ENCODE measurements at places on chromosomes 12 and 14.

- DNase-seq, result peak; percentile 95
These were observed 52.9 kb downstream of the SERPINA3 start for GRCh38 chr14:94665121-94665520.

DNA sequence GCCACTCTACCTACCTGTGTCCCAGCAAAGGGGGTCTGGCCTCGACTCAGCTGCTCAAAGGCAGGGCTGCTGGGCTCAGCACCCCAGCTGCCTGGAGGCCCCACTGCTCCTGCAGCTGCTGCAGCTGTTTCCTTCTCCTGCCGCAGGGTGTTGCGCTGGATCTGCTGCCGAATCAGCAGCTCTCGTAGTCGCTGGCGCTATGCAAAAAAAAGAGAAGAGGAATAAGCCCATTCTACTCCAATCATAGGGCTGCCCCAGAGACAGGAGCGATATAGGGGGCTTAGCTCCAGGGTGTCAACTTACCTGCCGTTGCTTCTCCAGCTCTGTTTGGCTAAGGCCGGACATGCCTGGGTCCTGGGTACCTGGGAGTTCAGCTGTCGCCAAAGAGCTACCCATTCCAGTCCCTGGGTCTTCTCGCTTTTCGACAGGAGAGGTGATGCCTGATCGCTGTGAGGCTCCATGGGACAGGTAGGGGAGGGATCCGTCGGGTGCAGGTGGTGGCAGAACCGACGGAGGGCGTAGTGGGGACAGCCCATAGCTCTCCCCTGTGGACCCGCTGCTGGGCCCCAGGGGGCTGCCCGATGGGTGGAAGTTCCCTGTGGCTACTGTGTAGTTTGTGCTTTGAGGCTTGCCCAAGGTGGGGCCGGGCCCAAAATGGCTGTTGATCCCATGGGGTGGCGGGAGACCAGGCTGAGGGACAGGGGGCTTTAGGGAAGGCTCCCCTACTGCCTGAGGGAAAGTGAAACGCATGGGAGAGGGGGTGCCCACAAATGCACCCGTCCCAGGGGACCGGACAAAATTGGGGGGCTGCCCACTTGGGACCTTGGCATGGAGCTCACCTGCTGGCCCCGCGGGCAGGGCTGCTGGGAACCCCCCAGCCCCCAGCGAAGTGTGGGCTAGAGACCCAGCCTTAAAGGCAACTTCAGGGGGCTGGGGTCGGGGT is 20.9 kb downstream of the KMT2D start:
- no peak for DNase-seq

- DNase-seq, result no peak
These were observed 1257.6 kb upstream of the FLRT2 start for GRCh38 chr14:84272290-84272721.

DNA sequence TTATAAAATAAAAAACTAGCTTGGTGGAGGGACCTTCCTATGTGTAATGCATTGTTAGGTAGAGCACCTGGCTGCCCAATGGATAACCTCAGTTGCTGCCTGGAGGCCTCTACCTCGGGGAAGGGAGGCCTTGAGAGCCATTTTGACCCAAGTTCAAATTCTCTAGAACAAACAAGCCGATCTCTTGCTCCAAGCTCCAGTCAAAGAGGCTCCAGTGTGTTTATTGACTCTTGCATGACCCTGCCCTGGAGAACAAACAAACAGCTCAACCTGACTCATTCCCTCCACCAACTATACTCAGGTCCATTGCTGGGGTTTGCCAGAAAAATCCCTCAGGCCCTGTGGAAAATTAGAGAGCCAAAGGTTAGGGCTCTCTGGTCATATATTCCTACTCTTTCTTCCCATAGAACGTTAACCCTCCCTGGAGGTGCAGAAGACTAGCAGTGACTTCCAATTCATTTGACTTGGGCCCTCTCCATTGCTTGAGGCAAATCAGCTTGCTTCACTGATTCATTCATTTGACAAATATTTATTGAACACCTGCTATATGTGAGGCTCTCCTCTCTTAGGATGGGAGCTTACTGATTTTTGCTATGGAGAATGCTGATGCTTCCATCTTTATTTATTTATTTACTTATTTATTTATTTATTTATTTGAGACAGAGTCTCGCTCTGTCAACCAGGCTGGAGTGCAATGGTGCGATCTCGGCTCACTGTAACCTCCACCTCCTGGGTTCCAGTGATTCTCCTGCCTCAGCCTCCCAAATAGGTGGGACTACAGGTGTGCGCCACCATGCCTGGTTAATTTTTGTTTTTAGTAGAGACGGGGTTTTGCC is 73.7 kb upstream of the CISTR start:
- no peak for DNase-seq

GRCh38 chr12:60144395-60144794 is 548.6 kb downstream of the SLC16A7 start:
- DNase-seq, result no peak

- no peak for DNase-seq
These were observed 99.8 kb downstream of the GPR65 start for GRCh38 chr14:88104710-88105109.

GRCh38 chr12:4956054-4956453 is 46.3 kb downstream of the KCNA1 start:
- DNase-seq, result peak; percentile 11

DNA sequence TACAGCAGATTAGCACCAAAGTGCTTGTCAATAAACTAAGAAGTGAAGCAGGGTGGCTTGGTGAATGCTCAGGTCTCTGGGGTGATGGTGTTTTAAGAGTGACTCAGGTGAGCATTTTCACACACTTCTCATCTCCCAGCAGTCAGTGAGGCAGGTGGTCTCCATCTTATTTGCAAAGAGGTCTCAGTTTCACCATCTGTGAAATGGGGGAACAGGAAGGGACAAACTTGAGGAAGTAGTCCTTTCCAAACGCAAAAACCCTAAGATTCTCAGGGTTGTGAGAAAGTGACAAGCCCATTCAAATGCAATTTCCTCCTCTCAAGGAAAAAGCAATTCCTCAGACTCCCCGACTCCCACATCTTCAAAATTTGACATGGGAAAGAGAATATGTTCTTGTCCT is 54.1 kb downstream of the CMKLR1 start:
- no peak for DNase-seq

GRCh38 chr12:110756611-110757010 is 13.9 kb upstream of the PPP1CC start:
- DNase-seq, result peak; percentile 51

- no peak for DNase-seq
These were observed 16.0 kb downstream of the FOS start for GRCh38 chr14:75294649-75295033.

GRCh38 chr14:54483073-54483745 is 5.6 kb downstream of the GMFB start:
- no peak for DNase-seq

DNA sequence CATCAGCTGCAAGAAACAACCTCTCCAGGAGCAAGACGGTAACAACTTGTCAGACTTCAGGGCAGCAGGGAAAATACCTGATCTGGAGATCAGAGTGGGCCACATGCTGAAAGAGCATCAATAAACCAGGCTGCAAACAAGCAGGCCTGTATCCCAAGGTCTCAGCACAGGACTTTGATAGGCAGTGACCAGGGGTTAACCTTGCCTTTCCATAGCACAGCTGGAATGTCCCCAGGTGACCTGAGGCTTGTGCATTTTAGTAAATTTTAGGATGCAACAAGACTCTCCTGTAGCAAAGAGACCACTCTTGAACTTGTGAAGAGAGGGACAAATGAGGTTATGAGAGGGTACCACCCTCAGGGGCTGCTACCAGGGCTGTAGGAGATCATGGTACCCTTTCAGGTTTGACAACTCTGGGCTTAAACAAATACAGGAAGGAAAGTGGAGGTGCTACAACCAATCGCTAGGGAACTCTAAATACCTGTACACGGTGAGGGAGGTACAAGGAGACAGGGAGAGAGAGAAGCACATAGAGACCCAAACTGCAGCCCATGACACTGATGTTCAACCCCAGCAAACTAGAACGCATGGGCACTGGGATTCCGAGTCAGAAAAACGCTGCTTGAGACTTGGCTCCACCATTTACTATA is 95.4 kb upstream of the EVL start:
- no peak for DNase-seq

- DNase-seq, result peak; percentile 40
These were observed 1.0 kb downstream of the HIP1R start for GRCh38 chr12:122836027-122836921.

- DNase-seq, result no peak
These were observed 140.7 kb upstream of the GRIP1 start for GRCh38 chr12:66819587-66819986.

DNA sequence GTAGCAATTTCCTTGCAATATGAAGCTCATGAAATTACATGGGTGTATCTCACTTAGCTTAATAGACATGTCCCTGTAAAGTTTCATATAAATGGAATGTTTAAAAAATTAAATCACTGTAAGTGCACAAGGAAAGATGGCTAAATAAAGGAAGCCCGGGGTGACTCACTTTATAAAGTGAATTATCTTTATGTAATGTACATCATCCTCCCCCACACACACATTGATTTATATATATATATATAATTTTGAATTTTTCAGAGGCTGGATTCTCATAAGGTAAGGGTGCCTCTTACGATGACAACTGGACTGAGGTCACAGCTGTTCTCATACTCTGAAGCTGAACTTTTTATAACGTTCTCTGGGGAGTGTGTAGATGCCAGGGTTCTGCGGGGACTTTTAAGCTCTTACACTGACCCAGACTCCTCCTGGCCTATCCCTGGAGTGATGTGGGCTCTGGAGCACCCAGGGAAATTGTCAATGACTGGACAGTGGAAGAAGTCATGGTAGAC is 108.7 kb upstream of the HIF1A start:
- DNase-seq, result peak; percentile 87

- peak; percentile 31 for DNase-seq
These were observed 43.5 kb downstream of the DRAM1 start for GRCh38 chr12:101920906-101921305.

DNA sequence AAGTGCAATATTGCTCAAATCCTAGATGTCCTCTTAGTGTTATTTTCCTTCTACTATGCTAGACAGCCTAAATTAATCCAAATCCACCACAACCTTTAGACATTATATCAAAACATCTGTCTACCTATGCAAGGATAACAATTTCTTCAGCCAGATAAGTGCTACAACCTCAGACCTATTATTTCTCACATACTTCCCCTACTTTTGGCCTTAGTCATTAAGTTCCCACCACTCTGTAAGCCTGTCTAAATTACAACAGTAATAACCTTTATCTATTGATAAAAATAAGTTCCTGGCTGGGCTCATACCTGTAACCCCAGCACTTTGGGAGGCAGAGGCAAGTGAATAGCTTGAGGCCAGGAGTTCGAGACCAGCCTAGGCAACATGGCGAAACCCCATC is 74.0 kb downstream of the KIF21A start:
- no peak for DNase-seq

DNA sequence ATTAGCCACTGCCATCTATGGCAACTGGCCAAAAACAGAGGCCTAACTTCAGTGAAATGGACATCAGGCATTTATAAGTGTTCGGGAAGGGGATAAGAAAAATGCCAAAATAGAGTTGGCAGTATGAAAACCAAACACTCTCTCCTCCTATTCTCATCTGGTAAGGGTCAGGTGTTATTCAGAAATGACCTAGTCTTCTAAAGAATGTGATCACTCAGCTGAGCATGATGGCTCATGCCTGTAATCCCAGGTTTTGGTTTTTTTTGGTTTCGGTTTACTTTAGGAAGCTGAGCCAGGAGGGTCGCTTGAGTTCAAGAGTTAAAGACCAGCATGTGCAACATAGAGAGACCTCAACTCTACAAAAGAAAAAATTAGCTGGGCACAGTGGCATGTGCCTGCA is 170.3 kb downstream of the GRIN2B start:
- no peak for DNase-seq

DNA sequence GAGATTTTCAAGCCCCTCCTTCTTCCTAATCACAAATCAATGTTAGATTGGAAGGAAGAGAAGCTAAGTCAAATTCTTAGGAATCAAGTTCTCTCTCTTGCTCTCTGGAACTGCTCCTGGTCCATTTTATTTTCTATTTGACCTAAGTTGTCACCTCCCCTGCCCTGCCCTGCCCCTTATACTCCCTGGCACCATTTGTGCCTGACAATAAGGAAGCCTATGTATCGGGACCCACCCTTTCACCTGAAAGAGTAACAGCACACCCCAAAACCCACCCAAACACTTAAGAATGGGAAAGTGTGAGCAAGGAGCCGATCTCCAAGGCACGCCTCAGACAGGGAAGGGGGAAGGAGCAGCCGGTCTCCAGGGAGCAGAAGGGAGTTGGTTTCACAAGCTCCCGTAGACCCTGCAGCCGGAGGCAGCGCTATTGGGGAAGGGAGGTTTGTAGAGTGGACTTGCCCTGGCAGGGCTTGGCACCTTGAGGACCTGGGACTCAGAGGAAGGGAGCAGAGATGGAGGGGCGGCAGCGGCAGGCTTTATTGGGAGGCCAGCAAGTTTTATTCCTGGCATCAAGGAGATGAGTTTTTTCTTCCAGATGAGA is 1.6 kb downstream of the LRRC74A start:
- DNase-seq, result no peak

- no peak for DNase-seq
These were observed 163.2 kb downstream of the PTPRO start for GRCh38 chr12:15485466-15485865.

- DNase-seq, result no peak
These were observed 583.7 kb upstream of the LRFN5 start for GRCh38 chr14:41022932-41023331.

- DNase-seq, result peak; percentile 84
These were observed 4.4 kb downstream of the BDKRB1 start for GRCh38 chr14:96260341-96260821.

DNA sequence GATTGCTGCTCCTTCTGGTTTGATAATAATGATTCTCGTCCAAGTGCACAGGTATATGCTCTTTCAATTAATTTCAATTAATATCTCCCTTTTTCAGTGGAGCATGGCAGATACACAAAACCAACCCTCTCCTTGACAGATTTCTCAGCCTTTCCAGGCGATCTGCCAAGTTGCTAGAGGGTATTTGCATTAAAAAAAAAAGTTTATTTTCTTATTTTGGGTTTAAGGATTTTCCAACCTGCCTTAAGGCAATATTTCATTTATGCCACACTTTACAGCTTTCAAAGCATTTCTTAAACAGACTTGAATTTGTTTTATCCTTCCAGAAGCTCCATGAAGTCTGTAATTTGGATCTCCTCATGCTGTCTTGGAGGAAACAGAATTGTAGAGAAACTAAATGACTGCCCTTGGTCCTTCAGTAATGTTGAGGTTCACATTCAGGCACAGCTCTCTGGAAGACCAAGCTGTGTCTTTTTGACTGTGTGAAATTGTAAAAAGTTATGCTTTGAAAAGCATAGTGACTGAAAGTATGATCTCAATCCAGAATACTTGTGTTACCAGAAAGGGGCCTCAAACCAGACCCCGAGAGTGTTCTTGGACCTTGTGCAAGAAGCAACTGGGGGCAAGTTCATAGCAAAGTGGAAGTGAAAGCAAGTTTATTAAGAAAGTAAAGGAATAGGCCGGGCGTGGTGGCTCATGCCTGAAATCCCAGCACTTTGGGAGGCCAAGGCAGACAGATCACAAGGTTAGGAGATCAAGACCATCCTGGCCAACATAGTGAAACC is 2.3 kb downstream of the DGLUCY start:
- DNase-seq, result peak; percentile 52

GRCh38 chr12:72133497-72134055 is 138.6 kb upstream of the TRHDE start:
- peak; percentile 51 for DNase-seq
